Fibroblast of skin of right quadriceps (primary cell): ENCODE measurements at places on chromosomes 5 and 9.

DNA sequence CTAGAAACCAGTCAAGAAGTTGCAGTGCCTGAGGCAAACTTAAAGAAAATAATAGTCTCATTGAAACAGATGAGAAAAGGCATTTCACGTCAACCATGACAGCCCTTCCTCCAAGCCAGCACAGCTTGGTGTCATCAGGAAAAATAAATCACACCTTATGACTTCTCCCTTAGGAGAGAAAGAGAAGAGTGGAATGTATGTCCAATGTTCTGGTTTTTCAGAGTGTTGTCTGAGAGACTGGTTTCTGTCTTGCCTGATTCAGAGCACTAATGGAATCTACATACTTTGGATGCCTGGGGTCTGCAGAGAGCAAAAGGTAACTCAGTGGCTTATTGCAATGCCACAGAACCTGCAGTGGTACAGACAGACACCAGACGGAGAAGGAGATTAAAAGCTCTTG is 105.5 kb upstream of the PDE4D start:
- peak; percentile 76 for DNase-seq

GRCh38 chr5:8721536-8721935 is 824.3 kb downstream of the SEMA5A start:
- DNase-seq: no peak

GRCh38 chr5:88819301-88819999 is 63.5 kb downstream of the MEF2C start:
- no peak for DNase-seq

- no peak for DNase-seq
Observed at GRCh38 chr9:16254674-16255073, 615.8 kb downstream of the BNC2 start.

DNA sequence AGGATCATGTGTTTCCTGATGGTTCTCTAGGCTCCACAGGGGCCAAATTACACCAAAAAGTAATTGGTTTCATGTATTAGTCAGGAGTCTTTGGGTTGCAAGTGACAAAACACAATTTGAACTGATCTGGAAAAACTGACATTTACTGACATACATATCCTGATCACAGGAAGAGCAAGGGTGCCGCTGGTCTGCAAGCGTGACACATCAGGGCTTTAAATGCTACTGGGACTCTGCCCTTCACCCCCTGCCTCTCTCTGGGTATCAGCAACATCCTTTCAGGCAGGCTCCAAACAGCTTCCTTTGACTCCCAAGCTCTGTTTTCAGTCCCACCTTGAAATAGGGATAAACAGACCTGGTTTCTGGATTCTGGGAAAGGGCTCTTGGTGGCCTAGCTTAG is 197.5 kb downstream of the PALM2AKAP2 start:
- DNase-seq: no peak

DNA sequence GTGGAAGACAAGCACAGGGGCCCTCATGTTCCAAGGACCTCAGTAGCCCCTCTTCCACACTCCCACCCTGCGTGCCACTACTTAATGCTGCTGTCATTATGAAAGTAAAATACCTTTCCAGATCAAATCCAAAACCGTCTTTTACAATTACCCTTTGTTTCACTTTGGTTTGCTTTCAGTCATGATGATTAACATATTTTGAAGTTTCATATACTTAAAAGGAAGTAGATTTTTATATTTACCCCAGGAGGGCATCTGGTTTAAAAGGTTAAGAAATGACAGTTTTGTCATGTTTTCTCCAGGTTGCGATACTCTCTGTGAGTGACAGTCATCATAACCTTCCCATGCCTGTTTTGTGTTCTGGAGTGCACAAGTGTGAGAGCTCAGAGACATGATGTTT is 13.5 kb upstream of the MAP1B start:
- DNase-seq: no peak

GRCh38 chr9:130913599-130914416 is 17.2 kb upstream of the QRFP start:
- DNase-seq: no peak

DNA sequence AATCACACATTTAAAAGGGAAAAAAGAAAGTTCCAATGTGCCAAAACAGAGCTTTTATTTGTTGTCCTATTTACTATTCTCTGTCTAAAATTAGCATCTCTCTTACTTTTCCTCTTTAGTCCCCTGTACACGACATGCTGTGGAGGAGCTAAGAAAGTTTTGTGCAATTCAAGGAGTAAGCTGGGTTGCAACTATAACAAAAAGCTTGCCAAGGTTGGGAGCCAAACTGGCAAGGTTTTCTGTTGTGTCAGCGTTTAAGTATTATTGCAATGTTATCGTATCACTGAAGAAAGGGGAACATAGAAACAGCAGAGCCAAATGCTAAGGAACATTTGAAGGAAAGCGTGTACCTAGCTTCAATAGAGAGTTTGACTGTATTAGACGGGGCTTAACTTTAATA is 680.8 kb downstream of the CETN3 start:
- peak; percentile 54 for DNase-seq

GRCh38 chr5:78367318-78367991 is 7.0 kb downstream of the SCAMP1 start:
- no peak for DNase-seq

- peak; percentile 17 for DNase-seq
Observed at GRCh38 chr5:64074533-64074932, 91.1 kb upstream of the RNF180 start.

- DNase-seq: no peak
Observed at GRCh38 chr9:76651119-76651705, 113.0 kb upstream of the PCA3 start.

DNA sequence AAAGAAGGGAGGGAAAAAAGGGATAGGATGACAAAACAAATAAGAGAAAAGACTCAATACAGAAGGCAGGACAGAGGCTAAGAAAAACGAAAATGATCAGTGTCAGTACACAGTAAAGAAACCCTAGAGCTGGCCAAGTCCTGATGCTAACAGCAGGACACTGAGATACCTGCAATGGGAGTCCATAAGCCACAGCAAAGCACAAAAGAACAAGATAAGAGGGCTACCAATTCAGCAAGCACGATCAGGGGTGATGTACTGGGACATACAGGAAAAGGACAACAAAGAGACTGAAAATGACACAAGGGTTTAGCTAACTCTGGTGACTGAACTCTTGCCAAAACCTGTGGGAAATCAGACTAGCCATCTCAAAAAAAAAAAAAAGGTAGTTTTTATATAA is 1072.6 kb upstream of the COX7C start:
- no peak for DNase-seq

- peak; percentile 71 for DNase-seq
Observed at GRCh38 chr9:113541019-113541900, 77.7 kb downstream of the RGS3 start.
